Stimulated activated effector memory CD8-positive, alpha-beta T cell treated with anti-CD3 and anti-CD28 coated beads, Interleukin-12 subunit alpha, Interleukin-12 subunit beta, amount 100 ng/mL, for 72 hours (primary cell): ENCODE measurements at places on chromosomes 16 and 17.

GRCh38 chr16:11551842-11552241, 34.9 kb downstream of the LITAF start:
- DNase-seq = no peak

GRCh38 chr16:24909856-24910255, 64.1 kb downstream of the SLC5A11 start:
- no peak for DNase-seq

- DNase-seq = no peak
Measured at GRCh38 chr16:81283044-81283443, 31.7 kb upstream of the GAN start.

DNA sequence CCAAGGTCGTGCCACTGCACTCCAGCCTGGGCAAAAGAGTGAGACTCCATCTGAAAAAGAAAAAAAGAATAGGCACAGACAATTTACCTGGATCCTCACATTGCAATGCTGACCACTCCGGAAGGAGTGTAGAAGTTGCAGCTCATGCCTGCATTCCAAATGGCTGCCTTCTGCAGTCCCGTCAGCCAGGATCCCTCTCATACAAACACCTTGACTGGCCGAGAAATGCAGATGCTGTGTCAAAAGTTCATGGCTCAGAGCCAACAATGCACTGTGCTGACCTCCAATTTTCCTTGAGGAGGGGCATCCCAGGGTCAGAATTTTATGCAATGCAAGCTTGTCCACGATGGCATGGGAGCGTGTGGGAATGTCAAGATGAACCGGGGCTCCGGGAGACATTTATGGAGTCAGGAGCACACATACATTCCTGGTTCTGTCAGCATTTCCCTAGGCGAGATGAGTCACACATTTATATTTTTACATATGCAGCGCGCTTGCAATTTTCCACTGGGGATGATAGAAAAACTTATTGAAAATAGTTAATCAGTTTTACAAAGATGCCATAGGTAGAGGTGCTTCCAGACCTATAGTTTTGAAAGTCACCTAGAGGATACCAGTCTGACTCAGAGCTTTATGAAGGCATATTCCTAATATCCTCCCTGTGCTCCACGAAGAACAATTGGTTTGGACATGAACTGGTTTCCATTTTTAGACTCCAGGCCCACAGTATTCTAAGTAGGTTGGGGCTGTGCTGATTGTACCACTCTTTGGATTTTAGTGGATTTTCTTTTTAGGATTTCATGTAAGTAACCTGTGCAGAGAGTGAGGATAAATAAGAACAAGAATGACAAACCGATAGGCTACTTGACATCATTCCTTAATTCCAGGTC, 614.6 kb downstream of the MAF start:
- no peak for DNase-seq

- no peak for DNase-seq
Measured at GRCh38 chr17:7260651-7261378, 1.5 kb downstream of the CLDN7 start.
